Activated T-helper 2 cell treated with anti-CD3 and anti-CD28 coated beads, Interferon-gamma antibody, Interleukin-2, Interleukin-4, amounts not matched to agents 10 μg/mL and 5 μg/mL and 100 μg/mL, durations not matched to agents 14 hours and 24 hours and 36 hours (primary cell): ENCODE measurements at places on chromosomes 1 and 21. TPM values are rescaled to one million over a fixed set of nuclear protein-coding genes. Genes with fewer than 3 reads are reported as not detected.
A peak's percentile ranks its signal among the peaks of the same experiment; 100 is the strongest.

DNA sequence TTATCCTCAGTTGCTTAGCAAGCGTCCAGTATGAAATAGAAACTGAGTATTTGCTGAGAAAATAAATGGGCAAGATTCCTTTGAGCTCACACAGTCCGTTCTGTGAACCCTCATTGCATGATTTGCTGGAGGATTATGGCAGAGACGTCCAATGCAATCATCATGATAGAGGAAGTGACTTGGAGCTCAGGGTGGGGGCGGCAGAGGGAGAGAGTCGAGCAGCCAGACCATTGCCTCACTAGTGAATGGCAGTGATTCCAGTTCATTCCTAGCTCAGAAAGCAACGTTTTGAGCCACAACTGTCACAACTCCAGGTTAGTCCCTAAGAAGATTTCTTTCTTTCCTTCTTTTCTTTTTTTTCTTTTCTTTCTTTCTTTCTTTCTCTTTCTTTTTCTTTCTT is 27.5 kb upstream of the COL9A2 start:
- H3K27me3 ChIP-seq = no peaks in the 10 kb centered on the region
- DNase-seq = no peak
- peaks cover 40% of the 10 kb centered on the region for H3K4me1 ChIP-seq
- H3K4me3 ChIP-seq = no peak overlapping the region

XCL2 gene
- 208 and 211 TPM in 2 replicates for total RNA-seq

GRCh38 chr1:64302971-64303370 is 99.5 kb downstream of the UBE2U start:
- no peaks in the 10 kb centered on the region for H3K4me1 ChIP-seq
- H3K27ac ChIP-seq = no peak overlapping the region
- peaks cover 3% of the 10 kb centered on the region for H3K27me3 ChIP-seq
- H3K36me3 ChIP-seq = no peaks in the 10 kb centered on the region

OR2L8 gene
- 0.21 TPM in 2 replicates for total RNA-seq

GRCh38 chr1:61279570-61279969 is 197.2 kb downstream of the NFIA start:
- H3K36me3 ChIP-seq = no peaks in the 10 kb centered on the region
- H3K4me1 ChIP-seq = peaks cover 6% of the 10 kb centered on the region
- DNase-seq = no peak
- H3K27me3 ChIP-seq = peaks cover 3% of the 10 kb centered on the region
- no peak overlapping the region for H3K4me3 ChIP-seq

DNA sequence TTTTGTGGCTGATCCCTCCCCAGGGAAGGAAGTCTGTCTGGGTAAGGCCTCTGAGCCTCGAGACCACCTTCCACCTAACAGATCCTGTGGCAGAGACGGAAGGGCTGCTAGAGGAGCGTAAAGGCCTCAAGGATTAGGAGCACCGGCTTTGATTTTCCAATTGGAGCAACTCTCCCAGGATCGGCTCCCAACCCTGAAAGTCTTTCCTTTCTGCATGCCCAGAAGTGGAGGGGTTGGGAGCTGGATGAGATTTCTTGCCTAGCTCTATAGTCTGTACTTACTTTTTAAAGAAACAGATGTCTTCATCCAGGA is 41.4 kb downstream of the ELK4 start:
- peaks cover 46% of the 10 kb centered on the region for H3K4me1 ChIP-seq

- peaks cover 60% of the 10 kb centered on the region for H3K4me1 ChIP-seq
- no peaks in the 10 kb centered on the region for H3K27me3 ChIP-seq
- peaks cover 25% of the 10 kb centered on the region for H3K36me3 ChIP-seq
Measured at GRCh38 chr1:36156329-36157114, 562 bp downstream of the MAP7D1 start.

ESRRG gene
- not detected in 2 replicates for total RNA-seq

- H3K27ac ChIP-seq = no peak overlapping the region
- H3K4me3 ChIP-seq = no peak overlapping the region
- H3K36me3 ChIP-seq = no peaks in the 10 kb centered on the region
- DNase-seq = no peak
Measured at GRCh38 chr1:173302366-173302765, 95.2 kb upstream of the TNFSF4 start.

DNA sequence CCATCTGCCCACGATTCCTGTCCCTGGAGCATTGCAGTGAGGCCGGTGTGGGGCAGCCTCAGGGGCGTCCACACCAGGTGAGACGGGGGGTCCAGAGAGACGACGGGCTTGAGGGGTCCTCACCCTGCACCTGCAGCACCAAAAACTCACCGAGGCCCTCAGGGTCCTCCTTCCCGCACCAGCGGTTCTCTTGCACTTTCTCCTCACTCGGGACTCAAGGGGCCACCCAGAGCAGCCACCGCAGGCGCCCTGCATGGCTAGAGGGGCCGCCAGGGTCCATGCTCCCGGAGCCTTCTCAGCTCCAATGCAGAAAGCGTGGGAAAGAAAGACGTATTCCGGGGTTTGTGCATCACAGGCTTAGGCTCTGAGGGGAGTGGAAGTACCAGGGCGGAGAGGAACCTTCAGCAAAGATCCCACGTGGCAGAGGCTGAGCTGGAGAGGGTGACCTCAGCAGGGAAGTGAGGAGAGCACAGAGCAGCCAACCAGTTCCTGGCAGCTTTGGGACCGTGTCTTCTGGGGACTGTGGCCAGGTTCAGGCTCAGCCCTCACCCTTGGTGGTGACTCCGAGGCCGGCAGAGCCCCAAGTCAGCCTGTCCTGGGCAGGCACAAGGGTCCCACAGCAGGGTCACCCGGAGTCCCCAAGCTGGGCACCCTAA is 19.5 kb upstream of the COL6A2 start:
- H3K4me3 ChIP-seq = no peak overlapping the region
- H3K27me3 ChIP-seq = peaks cover 12% of the 10 kb centered on the region
- DNase-seq = peak; percentile 4
- H3K4me1 ChIP-seq = no peaks in the 10 kb centered on the region
- no peak overlapping the region for H3K27ac ChIP-seq

DNA sequence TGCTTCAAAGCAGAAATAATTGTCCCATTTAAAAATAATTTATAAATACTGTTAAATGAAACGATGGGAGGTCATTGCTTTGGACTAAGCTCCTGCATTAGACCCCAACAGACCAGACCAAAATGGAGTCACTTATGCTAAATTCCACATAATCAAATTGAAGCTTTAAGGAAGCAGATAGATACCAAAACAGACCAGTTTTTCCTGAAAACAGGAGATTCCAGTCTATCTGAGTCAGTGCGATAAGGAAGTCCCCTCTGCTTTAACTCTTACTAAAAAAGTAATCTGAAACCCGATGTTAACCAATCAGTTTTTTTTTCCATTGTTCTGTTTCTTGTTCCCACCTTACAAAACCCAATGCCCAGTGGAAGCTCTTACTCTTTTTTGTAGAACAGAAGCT is 16.2 kb upstream of the DNASE2B start:
- H3K36me3 ChIP-seq = no peaks in the 10 kb centered on the region
- DNase-seq = no peak
- H3K27me3 ChIP-seq = peaks cover 4% of the 10 kb centered on the region
- H3K4me1 ChIP-seq = no peaks in the 10 kb centered on the region

- H3K27ac ChIP-seq = no peak overlapping the region
- DNase-seq = no peak
- H3K27me3 ChIP-seq = peaks cover 2% of the 10 kb centered on the region
- no peaks in the 10 kb centered on the region for H3K36me3 ChIP-seq
- no peak overlapping the region for H3K4me3 ChIP-seq
- H3K4me1 ChIP-seq = no peaks in the 10 kb centered on the region
Measured at GRCh38 chr1:173341307-173341706, 134.2 kb upstream of the TNFSF4 start.

- H3K4me3 ChIP-seq = no peak overlapping the region
- H3K27me3 ChIP-seq = peaks cover 2% of the 10 kb centered on the region
- peaks cover 2% of the 10 kb centered on the region for H3K4me1 ChIP-seq
Measured at GRCh38 chr1:85137660-85138059, 63.2 kb downstream of the SYDE2 start.

GRCh38 chr1:159289060-159289459 is 13.1 kb upstream of the FCER1A start:
- no peaks in the 10 kb centered on the region for H3K27me3 ChIP-seq
- DNase-seq = no peak
- no peaks in the 10 kb centered on the region for H3K36me3 ChIP-seq
- no peaks in the 10 kb centered on the region for H3K4me1 ChIP-seq
- H3K27ac ChIP-seq = no peak overlapping the region

GRCh38 chr21:21034036-21034435 is 35.8 kb downstream of the NCAM2 start:
- no peak overlapping the region for H3K27ac ChIP-seq
- H3K27me3 ChIP-seq = no peaks in the 10 kb centered on the region
- DNase-seq = no peak

GRCh38 chr1:41222496-41222895 is 19.6 kb downstream of the SCMH1 start:
- no peak overlapping the region for H3K4me3 ChIP-seq
- no peak overlapping the region for H3K27ac ChIP-seq
- H3K27me3 ChIP-seq = no peaks in the 10 kb centered on the region
- H3K4me1 ChIP-seq = peaks cover 7% of the 10 kb centered on the region
- no peak for DNase-seq
- peaks cover 22% of the 10 kb centered on the region for H3K36me3 ChIP-seq

DNA sequence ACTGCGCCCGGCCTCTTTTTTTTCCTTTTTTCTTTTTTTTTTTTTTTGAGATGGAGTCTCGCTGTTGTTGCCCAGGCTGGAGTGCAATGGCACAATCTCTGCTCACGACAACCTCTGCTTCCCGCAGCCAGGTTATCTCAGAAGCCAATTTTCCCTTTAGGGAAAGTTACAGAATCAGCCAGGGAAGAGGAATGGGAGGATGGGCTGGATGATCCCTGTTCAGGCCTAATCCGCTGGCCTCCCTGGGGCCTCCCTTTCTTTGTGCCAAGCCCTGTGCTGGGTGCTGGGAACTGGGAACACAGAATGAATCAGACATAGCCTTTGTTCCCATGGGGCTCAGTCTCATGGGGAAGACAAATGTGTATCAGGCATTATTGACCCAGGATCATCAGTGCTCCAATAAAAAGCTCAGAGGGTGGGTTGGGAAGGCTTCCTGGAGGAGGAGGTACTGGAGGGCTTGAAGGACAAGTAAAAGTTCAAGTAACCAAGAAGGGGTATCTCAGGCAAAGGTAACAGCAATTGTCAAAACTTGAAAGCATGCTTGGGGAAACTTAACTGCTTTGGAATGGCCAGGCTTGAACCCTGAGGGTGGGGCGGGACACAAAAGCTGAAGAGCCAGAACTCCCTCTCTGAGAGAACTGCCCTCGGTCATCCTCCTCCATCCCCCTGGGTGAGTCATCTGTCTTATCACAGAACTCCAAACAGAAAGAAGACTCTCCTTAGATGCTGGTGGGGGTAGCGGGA is 14.3 kb downstream of the ECHDC2 start:
- no peaks in the 10 kb centered on the region for H3K27me3 ChIP-seq
- H3K4me1 ChIP-seq = no peaks in the 10 kb centered on the region
- H3K4me3 ChIP-seq = no peak overlapping the region
- no peak overlapping the region for H3K27ac ChIP-seq
- no peak for DNase-seq
- no peaks in the 10 kb centered on the region for H3K36me3 ChIP-seq

- H3K36me3 ChIP-seq = peaks cover 74% of the 10 kb centered on the region
- DNase-seq = no peak
- H3K27me3 ChIP-seq = no peaks in the 10 kb centered on the region
- no peak overlapping the region for H3K27ac ChIP-seq
- peaks cover 34% of the 10 kb centered on the region for H3K4me1 ChIP-seq
Measured at GRCh38 chr1:62450301-62450700, 13.5 kb downstream of the USP1 start.

PTPRU gene
- total RNA-seq = 0.30 and 0.37 TPM in 2 replicates

DNA sequence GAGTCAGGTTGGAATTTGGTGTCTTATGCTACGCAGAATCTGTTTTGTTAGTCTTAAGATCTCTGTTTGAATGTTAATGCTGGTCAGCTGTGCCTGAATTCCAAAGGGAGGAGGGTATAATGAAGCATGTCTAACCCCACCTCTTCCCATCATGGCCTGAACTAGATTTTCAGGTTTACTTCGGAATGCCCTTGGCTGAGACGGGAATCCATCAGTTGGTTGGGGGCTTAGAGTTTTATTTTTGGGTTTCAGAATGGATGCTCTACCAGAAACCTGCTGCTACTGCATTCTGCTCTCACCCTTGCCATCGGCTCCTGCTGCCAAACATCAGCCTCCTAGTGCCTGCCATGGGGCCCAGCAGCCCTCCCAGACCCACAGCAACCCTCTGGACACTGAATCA is 24.1 kb upstream of the ETV3 start:
- no peaks in the 10 kb centered on the region for H3K36me3 ChIP-seq
- H3K27me3 ChIP-seq = peaks cover 25% of the 10 kb centered on the region
- no peak overlapping the region for H3K4me3 ChIP-seq
- no peaks in the 10 kb centered on the region for H3K4me1 ChIP-seq
- DNase-seq = no peak
- no peak overlapping the region for H3K27ac ChIP-seq

DNA sequence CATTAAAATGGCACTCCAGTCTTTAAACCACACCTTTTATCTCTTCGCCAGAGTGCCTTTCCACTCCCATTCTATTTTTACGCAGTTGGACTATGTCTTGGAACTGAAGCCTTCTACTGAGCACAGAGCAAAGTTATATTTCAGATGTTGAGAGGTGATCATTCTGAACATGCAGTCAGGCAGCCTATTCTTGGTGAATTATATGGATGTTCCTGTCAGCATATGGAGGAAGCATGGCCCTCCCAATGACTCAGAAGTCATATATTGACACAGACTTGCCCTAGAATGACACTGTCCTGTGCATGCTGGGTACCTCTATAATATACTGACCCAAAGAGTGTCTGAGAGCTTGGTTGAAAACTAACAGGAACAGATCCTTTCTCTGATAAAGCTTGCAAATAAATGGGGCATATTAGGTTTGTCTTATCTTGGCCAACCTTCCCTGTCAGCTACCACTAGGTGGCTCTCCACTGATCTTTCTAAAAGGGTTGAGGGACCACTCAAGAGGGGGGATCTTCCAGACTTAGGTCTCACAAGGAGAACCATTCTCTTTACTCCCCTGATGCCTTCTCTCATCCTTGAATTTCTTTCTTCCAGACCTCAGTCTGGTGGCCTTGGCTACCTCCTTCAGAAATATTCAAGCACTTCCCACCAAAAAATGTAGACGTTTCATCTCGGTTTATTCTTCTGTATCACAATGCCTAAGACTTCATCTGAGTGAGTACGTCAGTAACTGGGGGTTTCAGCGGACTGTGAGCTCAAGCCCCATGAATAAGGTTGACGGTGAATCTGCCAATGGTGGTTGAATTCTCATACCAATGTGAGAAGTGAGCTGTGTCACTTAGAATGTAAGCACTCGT is 11.8 kb upstream of the ALG14 start:
- peaks cover 1% of the 10 kb centered on the region for H3K4me1 ChIP-seq
- no peak overlapping the region for H3K27ac ChIP-seq
- H3K4me3 ChIP-seq = no peak overlapping the region
- H3K27me3 ChIP-seq = peaks cover 20% of the 10 kb centered on the region
- no peaks in the 10 kb centered on the region for H3K36me3 ChIP-seq

GRCh38 chr1:72034827-72035226 is 247.5 kb downstream of the NEGR1 start:
- H3K4me3 ChIP-seq = no peak overlapping the region
- no peaks in the 10 kb centered on the region for H3K36me3 ChIP-seq
- H3K27me3 ChIP-seq = no peaks in the 10 kb centered on the region

TRIM63 gene
- total RNA-seq = not detected in 2 replicates
